HS-5 (cell line): ENCODE measurements at places on chromosomes 2 and 18.

DNA sequence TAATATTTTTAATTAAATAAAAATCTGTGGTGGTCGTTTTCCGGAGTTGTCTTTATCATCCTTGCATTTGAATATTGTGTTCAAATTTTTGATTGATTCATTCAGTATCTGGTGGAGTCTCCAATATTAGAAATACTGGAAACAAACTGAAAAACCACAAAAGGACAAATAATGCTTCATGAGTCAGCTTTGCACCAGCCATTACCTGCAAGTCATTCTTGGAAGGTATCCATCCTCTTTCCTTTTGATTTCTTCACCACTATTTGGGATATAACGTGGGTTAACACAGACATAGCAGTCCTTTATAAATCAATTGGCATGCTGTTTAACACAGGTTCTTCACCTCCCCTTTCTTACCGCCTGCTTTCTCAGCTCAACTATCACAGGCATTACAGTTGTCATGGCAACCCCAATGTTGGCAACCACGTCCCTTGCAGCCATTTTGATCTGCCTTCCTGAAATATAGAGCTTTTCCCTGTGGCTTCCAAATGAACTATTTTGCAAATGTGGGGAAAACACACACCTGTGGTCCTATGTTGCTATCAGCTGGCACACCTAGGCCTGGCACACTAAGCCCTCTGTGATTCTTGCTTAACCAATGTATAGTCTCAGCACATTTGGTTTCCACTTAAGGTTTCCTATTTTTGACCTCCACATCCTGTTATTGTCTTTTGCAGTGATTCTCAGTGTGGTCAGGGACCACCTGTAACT is 6.5 kb downstream of the CTLA4 start:
- DNase-seq, result no peak

- no peak for DNase-seq
Measured at GRCh38 chr2:86221066-86221684, 21.9 kb downstream of the MRPL35 start.

- no peak for DNase-seq
Measured at GRCh38 chr2:42876326-42876751, 84.0 kb upstream of the HAAO start.

GRCh38 chr2:40359811-40360210 is 92.1 kb downstream of the SLC8A1 start:
- no peak for DNase-seq

DNA sequence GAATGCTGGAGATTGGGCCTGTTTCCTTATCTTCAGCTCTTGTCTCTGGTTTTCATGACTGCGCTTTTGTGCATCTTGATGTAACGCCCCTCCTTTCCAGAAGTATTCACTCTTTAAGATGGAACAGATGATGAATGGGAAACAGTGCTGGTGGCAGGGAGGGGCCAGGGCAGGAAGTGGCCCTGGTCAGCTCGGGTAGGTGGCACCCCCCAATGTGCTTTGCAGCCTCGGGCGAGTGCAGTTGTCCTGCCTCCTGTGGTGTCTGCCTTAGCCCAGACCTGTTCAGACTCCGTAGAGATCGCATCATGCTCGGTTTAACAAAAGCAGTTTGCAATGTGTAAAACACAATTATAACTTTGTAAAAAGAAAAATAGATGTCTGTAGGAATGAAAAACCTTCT is 17.0 kb upstream of the MGAT4A start:
- DNase-seq, result no peak

GRCh38 chr2:196528486-196529223 is 110.9 kb upstream of the CCDC150 start:
- DNase-seq, result no peak
